ENCODE measurements at places on chromosomes 16 and 17.

- DNase-seq: no peak
Measured at GRCh38 chr16:86594721-86595120, 16.4 kb downstream of the FOXL1 start.

DNA sequence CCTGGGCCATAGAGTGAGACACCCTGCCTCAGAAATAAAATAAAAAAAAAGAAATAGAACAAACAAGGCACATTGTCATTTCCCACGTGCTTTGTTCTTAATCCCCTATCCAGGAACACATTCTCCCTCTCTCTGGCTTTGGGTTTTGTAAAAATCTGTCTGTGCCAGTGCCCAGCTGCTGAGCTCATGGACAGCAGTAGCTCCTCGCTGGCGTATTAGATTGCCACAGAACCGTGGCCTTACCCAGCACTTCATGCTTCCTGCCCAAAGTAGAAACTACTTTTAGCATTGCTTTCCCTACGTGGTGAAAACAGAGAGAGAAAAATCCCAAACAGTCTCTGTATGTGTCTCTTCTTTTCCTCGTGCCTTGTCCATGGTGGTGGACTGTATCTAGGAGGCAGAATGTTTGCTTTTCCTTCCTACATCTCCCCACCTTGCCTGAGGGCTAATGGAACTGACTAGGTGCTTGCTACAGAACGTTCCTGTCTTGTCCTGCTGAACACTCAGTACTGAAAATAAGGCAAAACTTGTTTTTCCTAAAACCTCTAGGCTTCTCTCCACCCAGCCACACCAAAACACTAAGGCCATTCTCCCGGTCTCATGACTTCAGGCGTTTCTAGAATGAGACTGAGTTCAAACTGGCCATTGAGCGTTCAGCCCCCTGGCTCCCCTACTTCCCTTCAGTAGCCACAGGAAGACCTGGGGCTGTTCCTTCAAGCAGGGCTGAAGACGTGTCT is 26.1 kb downstream of the MNT start:
- DNase-seq: no peak

GRCh38 chr17:80353718-80354275 is 61.2 kb upstream of the ENDOV start:
- no peak for DNase-seq

- no peak for DNase-seq
Measured at GRCh38 chr17:13403982-13404946, 197.5 kb downstream of the HS3ST3A1 start.

Data from GM12864 (cell line).